ENCODE measurements at places on chromosomes 2 and 18.

GRCh38 chr2:12361506-12361905 is 355.2 kb upstream of the TRIB2 start:
- no peak for DNase-seq

GRCh38 chr2:22737144-22737543 is 647.8 kb upstream of the KLHL29 start:
- no peak for DNase-seq

GRCh38 chr2:216920143-216920876 is 60.4 kb upstream of the TNP1 start:
- DNase-seq, result no peak

- DNase-seq, result no peak
Observed at GRCh38 chr2:24791452-24791851, 1.7 kb downstream of the PTRHD1 start.

DNA sequence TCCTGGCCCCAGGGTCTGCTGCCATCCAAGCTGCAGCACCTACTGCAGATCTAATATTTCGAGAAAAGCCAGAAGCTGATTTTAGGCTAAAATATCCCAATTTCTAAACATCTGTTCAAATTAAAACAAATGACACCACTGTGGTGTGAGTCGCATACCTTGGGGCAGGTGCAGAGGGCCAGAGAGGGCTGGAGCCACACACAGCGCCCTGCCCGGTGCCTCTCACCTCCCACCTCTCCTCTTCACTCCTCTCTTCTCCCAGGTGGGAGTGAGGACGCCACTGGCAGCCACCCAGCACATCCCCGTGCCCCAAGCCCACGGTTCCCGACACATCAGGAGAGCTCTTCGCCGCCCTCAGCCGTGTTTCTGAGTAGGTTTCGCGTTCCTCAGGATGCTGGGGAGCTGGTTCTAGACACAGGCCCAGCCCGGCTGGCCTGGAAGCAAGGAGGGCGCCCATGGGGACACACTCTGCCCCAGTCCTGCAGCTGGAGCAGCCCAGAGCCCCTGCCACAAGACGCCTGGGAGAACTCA is 21.4 kb downstream of the THAP4 start:
- no peak for DNase-seq

DNA sequence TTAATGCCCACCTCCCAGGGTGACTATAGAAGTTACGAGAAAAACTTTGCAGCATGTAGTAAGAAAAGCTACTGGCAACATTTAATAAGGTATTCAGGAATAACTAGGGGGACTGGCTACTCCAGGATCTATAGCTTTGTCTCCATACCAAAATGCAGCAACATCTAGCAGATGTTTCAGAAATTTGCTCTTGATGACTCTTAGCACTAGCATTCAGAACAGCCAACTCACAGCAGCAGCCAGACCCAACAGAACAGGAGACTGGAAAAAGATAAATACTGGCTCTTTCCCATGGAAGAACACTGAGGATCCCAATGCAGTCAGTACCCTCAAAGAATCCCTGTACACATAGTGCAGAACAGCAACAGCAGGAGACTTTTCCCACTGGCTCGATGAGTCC is 105.0 kb downstream of the PRKRA start:
- DNase-seq, result no peak

DNA sequence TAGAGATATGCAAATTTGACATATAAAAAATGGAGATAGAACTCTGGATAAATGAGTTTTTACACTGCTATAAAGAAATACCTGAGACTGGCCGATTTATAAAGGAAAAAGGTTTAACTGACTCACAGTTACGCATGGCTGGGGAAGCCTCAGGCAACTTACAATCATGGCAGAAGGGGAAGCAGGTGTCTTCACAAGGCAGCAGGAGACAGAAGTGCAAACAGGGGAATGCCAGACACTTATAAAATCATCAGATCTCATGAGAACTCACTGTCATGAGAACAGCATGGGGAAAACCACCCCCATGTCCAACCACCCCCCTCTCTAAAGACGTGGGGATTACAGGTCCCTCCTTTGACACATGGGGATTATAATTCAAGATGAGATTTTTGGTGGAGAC is 1540.2 kb upstream of the SLC39A10 start:
- DNase-seq, result no peak

DNA sequence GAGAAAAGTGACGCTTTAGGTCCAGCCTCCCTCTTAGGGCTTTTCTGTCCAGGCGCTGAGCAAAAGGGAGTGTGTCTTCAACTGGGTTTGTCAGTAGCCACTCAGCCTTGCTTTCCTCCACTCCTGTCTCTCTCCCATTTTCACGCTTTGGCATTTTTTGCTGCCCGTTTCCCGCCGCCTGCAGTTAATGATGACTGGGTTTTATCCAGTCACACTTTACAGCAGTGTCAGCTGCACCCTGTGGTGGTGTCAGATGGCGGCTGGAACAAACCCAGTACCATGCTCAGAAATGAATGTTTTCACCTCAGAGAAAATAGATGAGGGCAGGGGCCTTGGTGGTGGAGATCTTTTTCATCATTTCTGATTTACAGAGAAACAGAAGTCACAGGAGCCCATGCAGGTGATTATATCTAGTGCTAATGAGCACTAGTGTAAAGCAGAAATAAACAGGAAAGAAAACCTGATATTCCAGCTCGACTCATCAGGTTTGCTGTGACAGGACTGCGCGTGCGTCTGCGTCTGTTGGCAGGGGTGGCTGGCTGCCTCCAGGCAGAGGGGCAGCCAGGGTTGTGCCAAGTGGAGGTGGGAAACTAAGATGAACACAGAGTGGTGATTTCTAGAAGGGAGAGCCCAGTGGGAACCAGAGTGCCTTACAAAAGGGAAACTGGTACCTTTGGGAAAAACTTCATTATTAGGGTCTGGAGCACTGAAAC is 139.9 kb downstream of the TANC1 start:
- no peak for DNase-seq

DNA sequence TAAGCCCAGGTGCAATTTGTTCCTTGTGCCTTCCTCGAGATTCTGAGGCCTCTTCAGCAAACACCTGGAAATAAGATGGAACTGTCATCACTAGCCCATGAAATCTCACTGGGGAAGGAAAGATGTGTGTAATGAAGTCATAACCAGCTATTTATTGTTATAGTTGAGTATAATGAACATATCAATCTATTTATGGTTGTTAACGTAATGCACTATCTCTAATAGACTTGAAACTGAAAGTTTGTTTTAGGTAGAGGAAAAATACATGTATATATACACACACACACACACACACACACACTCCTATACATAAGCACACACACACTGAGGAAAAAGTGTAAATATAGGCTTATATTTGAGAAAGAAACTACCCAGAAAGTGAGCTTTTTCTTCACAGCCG is 62.8 kb downstream of the UGGT1 start:
- DNase-seq, result no peak

- DNase-seq, result no peak
Observed at GRCh38 chr2:41123341-41123740, 671.5 kb upstream of the SLC8A1 start.

GRCh38 chr2:204967199-204967960 is 422.1 kb downstream of the PARD3B start:
- no peak for DNase-seq

DNA sequence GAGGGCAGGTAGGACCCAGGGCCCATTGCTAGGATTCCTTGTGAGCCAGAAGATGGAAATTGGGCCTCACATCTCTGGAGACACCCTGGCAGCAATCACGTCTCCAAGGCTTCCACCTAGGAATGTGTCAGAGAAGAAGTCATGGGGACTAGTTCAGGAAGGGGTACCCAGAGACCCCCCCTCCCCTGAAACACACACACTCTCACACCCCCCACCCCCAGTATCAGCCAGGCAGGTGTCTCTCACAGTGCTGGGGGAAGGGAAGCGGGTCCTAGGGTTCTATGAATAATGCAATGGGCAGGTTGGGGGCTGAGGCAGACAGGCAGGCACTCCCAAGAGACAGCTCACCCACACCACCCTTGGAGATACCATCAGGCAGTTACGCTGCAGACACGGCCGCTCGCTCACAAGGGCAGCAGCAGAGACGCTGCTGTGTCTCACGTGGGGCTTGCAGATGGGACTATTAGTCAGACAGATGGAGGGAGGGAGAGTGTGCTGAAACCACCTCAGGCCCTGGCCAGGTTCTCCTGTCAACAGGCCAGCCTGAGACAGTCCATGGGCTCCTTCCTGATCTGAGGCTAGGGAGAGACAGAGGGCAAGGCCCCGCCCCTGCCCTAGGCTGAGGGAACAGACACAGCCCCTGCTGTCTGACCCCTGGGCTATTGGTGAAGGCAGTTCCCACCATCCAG is 134.6 kb downstream of the CYP26B1 start:
- no peak for DNase-seq

GRCh38 chr2:222535477-222535876 is 111.1 kb downstream of the SGPP2 start:
- no peak for DNase-seq

DNA sequence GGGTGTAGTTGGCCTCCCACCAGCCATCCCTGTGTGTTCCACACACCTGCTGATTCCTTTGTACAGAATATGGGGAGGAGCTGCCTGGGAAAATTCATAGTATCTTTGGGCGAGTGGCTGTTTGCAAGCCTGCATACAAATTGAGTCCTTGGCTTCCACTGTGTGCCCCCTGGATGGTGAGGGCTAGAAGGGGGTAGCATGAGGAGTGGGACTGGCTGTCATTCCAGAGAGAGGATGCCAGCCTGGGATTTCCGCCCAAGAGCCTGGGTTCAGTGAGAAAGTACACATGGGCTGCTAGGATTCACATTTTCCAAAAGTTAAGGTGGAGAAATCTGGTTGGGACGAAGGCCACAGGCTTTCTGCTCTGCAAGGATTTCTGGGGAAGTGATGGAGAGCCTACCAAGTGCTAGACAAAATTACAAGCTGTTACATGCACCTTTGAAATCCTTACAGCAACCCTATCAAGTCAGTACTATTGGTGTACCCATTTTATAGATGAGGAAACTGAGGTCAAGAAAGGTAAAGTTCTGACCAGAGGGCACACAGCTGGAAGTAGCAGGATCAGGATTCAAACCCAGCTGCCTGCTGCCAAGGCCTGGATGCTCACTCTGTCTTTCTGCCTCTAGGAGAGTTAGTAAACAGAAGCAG is 606 bp upstream of the TOGARAM2 start:
- DNase-seq, result no peak

GRCh38 chr2:69381337-69381737 is 5.7 kb downstream of the GFPT1 start:
- DNase-seq, result no peak

GRCh38 chr2:209495855-209496585 is 72.2 kb downstream of the MAP2 start:
- DNase-seq, result no peak

- no peak for DNase-seq
Observed at GRCh38 chr18:3889803-3890202, 439.8 kb downstream of the TGIF1 start.

GRCh38 chr2:120298173-120298835 is 45.7 kb downstream of the RALB start:
- no peak for DNase-seq

- no peak for DNase-seq
Observed at GRCh38 chr2:132567682-132568081, 102.3 kb downstream of the LYPD1 start.

- no peak for DNase-seq
Observed at GRCh38 chr2:172925600-172925999, 150.0 kb upstream of the MAP3K20 start.

- no peak for DNase-seq
Observed at GRCh38 chr2:238843476-238843875, 4.4 kb upstream of the TWIST2 start.

DNA sequence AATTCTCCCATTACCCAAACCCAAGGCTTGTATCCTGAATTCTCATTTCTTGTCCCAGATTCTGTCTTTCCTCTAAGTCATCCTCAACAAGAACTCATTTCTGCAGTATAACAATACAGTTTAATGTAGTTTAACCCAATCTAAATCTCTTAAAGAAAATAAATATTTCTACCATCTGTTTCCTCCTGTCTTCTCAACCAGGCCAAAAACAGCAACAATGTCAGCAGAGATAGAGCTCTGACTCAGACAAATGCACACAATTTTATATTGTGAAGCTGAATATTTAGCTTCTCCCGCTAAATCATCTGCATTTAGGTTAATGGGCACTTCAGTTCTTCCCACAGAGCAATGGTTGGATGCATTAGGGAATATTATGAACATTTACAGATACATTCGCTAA is 35.7 kb upstream of the KYNU start:
- DNase-seq, result no peak

DNA sequence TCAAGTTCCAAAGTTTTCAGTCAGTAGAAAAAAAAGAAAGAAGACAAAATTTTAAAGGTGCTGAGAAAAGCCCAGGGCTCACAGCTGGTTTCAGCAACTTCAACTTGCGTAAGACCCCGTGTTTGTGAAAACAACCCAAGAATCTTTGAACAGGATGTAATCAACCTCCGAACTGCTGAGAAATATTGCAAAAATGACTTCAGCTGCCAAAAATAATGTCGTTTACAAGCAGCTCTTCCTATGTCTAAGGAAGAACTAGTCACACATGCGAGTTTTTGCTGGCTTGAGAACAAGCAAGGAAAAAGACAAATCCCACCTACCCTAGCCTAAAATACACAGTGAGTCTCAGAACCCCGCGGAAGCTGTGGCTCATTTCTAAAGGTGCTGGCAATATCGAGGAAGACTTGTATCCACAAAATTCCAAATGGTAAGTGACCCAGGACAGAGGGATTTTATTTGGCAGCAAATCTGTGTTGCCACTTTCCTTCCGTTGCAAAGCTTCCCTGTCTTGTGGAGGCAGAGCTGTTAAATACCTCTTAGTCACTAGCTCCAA is 59.8 kb upstream of the SLC8A1 start:
- DNase-seq, result no peak

DNA sequence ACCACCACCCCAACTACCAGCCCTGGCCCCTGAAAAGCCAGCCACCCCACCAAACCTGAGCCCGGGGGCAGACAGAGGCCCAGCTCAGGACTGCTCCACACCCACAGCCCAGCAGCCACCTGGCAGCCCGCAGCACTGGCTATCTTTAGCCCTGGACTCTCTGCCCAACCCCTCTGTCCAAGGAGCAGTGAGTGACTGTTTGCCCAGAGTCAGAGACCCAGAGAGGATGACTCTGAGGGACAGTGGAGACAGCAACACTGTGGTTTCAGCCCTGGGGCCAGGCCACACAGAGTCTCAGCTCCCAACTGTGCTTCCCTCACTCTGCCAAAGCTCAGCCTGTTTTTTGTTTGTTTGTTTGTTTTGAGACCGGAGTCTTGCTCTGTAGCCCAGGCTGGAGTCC is 32.6 kb downstream of the BIN1 start:
- DNase-seq, result no peak

GRCh38 chr18:9434122-9434701 is 41.1 kb upstream of the RALBP1 start:
- peak; percentile 73 for DNase-seq

- DNase-seq, result no peak
Observed at GRCh38 chr2:10949835-10950234, 38.1 kb downstream of the KCNF1 start.

GRCh38 chr2:113892004-113892710 is 2.3 kb downstream of the ACTR3 start:
- no peak for DNase-seq

DNA sequence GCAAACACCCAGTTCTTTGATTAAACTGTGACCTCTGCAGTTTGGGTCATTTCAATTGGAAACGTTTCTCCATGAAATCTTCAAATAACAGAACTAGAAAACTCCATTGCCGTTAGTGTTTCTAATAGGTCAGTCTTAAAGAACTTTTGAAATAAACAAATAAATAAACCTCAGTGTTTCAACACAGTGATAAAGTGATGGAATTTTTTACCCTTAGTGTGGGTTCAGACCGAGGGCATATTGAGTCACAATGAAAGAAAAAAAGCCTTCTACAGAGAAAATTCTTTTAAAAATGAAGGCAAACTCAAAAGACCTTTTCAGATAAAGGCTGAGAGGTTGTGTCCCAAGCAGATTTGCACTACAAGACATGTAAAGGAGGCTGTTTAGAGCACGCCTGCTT is 149.6 kb downstream of the NCKAP5 start:
- no peak for DNase-seq

- no peak for DNase-seq
Observed at GRCh38 chr2:55759271-55759921, 65.8 kb upstream of the PNPT1 start.

Measured in GM13976 (cell line).